Endothelial cell of umbilical vein (primary cell): ENCODE measurements at places on chromosomes 12 and 14. TPM values are rescaled to one million over a fixed set of nuclear protein-coding genes. Genes with fewer than 3 reads are reported as not detected.

The OR10AD1 gene
- not detected in 2 replicates for total RNA-seq

- DNase-seq = no peak
Measured at GRCh38 chr12:2627835-2628191, 167.0 kb upstream of the FKBP4 start.

- peak; percentile 39 for DNase-seq
Measured at GRCh38 chr12:52741375-52742195, 35.6 kb downstream of the KRT76 start.

The MORN3 gene
- total RNA-seq = 0.62 and 0.73 TPM in 2 replicates

GRCh38 chr14:61250063-61250462 is 31.1 kb downstream of the TMEM30B start:
- no peak for DNase-seq

The CCDC92 gene
- 35.1 and 41.6 TPM in 2 replicates for total RNA-seq

- no peak for DNase-seq
Measured at GRCh38 chr14:101411779-101412178, 149.5 kb upstream of the DIO3 start.
